ENCODE measurements at places on chromosomes 16 and 17.

DNA sequence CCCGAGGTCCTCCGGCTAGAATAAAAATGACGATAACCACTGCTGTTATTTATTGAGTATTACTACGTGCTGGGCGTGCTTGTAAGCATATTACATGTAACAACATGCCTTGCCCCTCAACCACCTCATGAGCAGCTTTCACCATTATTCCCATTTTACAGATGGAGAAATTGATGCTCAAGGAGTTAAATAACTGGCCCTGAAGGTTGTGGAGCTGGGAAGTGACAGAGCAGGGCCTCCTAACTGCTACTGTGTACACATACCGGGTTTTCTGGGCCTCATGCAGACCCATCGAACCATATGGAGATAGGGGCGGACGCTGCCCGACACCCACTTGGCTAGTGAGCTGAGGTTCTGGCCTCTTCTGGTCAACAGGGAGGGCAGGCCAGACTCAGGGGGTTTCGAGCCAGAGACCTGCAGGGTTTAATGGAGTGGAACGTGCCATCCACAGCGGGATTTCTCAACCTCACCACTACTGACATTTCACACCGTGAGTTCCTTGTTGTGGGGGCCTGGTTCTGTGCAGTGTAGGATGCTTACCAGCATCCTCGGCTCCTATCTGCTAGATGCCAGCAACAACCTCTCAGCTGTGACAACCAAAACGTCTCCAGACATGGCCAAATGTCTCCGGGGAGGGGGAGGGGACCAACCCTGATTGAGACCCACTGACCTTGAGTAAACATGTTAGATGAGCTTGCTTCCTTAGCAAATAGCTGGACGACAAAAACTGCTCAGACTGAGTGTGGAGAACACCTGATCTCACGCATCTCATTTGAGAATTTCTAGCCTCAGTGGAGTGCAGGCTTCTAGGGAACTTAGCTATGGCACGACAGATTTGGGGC lies 432.0 kb downstream of the SLC39A11 start:
- no peak for DNase-seq

GRCh38 chr16:30753596-30753995 lies 5.4 kb downstream of the PHKG2 start:
- no peak for DNase-seq

DNA sequence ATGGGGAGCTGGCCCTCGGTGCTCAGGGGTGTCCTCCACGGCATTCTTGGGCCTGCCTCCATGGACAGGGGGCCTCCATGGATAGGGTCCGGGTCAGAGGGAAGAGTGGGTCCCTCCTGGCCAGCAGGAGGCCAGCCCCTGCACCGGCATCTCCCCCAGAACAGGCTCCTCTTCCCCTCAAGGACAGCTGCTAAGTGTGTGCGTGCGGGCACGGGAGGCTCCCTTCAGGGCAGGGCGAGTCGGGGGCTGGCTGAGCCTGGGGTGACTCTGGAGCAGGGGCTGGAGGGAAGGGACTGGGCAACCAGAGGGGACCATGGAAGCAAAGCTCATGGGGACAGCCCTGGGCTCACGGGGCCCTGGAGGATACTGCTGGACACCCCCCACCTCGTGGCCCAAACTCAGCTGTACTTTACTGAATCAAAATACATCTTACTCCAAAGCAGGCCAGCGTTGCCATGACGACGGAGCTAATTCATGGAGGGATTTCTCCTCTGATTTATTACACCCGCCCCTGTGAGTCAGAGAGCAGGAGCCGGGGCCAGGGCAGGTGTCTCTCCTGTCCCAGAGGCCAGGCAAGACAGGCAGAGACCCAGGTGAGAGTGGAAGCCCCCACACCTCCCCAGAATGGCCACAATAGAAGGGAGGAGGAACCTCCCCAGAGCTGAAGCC lies 2.1 kb downstream of the CASKIN1 start:
- DNase-seq: no peak

- no peak for DNase-seq
These were observed 450.0 kb downstream of the NPIPA7 start for GRCh38 chr16:16828913-16829398.
